Activated CD8-positive, alpha-beta memory T cell treated with anti-CD3 and anti-CD28 coated beads, Interleukin-2, amount 50 U/mL, for 4 hours (primary cell): ENCODE measurements at places on chromosomes 6 and 20.

- peak; percentile 59 for DNase-seq
These were observed 67.4 kb upstream of the XRN2 start for GRCh38 chr20:21235484-21236445.

- peak; percentile 16 for DNase-seq
These were observed 35.4 kb upstream of the PIM1 start for GRCh38 chr6:37134396-37135191.

DNA sequence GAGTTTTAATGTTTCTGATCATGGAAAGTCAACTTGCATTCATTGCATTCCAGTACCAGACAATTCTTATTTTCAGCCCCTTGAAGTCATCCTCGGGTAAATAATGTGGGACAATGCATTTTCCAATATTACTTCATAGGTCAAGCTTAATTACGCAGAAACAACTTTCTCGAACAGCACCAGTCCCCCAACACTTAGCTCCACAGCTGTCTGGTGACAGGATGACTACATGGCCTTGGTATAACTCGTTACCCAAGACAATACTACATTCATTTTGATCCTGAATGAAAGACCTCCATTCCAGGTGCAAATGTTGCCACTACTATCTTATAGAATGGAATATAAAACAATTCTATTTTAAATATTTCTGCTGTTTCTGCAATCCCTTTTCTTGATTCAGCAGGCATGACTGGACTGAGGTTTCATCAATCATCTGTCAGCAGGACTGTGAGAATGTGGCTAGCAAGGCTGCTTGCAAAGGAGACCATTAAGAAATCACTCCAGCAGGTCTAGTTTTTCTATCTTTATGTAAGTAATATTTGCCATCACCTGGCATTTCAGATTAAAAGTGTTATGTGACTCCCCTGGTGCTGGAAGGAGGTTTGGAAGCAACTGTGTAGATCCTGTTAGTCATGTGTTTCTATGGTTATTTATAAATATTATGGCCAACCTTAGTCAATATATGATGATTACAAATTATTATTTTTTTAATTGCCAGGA is 147.9 kb downstream of the HAO1 start:
- no peak for DNase-seq

DNA sequence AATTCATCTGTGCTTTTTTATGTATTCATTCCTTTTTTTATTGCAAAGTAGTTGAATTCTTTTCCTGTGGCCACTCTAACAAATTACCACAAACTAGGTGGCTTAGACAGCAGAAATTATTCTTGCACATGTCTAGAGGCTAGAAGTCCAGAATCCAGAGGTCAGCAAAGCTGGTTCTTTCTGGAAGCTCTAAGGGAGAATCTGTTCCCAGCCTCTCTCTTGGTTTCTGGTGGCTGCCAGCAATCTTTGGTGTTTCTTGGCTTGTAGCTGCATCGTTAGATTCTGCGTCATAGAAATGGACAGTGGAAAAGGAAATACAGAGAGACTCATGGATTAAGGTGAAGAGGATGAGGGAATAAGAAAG is 39.3 kb downstream of the GSTA2 start:
- no peak for DNase-seq

DNA sequence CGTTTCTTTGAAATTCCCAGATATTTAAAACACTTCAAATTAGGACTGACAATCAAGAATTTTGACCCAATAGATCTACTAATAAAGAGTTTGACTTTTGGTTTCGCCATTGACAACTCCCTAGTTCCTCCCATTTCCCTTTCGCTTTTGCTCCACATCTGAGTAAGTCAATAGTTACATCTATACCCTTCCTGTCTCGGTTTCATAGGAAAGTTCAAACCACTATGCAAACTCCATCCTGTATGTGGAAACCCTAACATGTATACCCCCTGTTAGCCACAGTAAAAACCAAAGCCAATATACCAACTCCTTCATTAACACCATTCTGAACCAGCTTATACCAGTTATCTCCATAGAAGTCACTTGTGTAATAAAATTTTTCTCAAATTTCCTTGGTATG is 311.1 kb downstream of the MMUT start:
- DNase-seq: no peak

DNA sequence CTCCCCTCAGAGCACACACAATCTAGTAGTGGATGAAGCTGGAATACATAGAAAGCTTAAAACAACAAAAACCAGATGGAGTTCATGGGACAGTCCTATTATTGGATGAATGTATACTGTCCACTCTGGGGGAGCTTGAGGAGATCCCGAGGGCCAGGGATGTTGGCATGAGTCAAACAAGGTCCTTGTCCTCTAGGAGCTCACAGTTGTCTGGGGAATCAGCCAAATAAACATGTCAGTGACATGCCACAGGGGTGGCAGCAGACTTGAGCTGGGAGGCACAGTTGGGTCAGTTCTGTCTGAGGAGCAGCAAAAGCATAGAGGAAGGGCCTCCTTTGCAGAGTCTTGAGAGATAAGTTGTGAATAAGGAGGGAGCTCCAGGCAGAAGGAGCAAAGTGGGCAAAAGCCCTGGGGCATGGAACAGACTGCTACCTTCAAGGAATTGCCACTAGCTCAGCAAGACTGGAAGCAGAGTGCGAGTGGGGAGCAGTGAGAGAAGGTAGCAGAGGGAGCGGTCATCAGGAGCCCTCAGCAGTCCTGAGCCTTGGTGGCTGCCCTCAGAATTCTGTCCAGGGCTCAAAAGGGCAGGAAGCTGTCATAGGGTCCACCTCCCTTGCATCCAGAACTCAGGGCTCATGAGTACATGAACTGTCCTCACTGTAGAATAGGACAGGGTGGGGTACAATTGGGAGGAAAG is 22.1 kb downstream of the L3MBTL1 start:
- DNase-seq: no peak

- DNase-seq: no peak
These were observed 43.1 kb downstream of the TM9SF4 start for GRCh38 chr20:32152421-32153155.

GRCh38 chr6:125294036-125294435 is 7.7 kb downstream of the HDDC2 start:
- no peak for DNase-seq

GRCh38 chr20:34628026-34628425 is 48.9 kb downstream of the PIGU start:
- DNase-seq: no peak

DNA sequence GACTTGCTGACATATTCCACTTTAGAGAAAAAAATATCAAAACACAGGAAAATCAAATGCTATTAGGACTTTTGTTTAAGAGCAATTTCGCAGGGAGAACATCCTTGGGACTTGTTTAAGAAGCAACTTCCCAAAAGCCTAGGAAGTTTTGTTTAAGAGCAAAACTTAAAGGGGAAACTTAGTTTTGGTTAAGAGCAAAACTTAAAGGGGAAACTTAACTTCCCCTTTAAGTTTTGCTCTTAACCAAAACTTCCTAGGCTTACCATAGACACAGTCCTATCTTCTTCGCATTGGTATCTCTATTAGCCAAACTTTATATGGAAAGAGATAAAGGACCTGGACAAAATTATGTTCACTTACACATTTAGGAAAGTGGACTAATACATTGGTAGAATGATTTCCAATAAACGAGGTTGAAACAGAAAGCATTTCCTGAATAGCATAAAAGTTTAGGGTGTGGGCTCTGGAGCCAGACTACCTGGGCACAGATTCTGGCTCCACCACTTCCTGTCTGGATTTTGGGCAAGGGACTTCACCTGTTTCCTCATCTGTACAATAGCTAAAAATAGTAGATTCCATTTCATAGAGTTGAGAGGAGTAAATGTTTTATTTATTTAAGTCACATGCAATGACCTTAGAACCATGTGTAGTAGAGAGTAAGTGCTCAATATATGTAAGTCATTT is 15.7 kb downstream of the PAQR8 start:
- no peak for DNase-seq

DNA sequence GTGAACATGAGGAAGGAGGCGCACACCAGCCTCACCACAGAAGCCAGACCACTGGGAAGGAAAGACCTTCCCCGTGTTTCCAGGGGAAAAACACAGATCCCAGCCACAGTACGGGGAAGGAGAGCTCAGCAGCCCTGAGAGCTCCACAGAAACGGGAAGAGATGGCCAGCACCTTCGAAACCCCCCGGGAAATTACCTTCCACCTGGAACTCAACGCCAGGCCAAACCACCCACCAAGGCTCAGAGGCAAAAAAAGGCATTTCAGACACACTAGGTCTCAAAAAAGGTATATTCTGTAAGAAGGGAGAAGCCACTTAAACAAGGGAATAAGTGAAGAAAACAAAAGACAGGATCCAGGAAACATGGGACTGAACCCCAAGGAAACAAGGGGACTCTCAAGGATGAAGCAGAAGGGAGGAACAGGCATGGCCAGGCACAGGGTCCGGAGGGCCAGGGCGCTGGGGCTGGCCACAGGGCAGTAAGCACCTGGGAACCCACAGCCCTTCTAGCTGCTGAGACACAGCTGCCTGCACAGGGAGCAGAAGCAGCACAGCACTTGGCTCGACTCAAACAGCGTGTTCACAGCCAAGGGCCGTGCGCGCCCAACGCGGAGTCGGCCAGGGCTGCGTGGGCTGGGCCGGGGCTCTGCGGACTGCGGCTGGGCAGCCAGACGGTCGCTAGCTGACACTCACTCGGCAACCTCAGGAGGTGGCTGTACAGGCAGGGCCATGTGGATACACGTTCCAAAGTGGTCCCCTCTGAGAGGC is 44.6 kb downstream of the TAF4 start:
- no peak for DNase-seq

DNA sequence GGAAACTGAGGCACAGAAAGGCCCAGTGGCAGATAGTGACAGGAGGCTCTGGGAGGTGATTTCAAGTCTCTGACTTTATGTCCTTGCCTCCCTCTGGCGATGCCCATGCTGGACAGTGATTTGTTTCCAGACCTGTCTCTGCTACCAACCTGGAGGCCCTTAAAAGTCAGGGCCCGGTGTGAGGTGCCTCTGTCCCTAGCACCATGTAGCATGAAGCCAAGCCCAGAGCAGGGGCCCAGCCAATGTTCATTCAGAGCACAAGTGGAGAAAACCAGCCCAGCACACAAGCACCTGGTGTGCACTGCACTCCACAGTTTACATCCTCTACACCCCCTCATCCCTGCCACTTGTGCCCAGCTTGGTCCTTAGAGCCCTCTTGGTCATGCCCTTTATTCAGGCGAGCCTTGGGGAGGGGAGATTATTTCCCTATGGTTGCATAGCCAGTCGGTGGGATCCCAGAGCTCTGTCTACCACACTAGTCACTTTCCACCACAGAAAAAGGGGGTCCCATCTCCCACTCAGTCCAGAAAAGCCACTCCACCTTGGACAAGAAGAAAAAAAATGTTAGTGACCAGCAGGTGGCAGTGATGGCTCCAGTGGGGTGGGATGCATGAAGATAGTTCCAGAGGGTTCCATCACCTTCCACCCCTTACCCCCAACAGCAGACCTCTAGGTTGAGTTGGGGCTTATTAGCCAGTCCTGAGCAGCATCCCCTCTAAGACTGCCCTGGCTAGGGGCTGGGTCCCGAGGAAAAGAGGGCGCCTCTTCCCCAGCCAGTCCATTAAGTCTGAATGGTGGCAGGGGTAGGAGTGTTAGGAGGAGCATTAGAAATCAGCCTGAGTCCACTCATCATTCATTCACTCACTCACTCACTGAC is 30.9 kb downstream of the KIAA1755 start:
- DNase-seq: no peak

DNA sequence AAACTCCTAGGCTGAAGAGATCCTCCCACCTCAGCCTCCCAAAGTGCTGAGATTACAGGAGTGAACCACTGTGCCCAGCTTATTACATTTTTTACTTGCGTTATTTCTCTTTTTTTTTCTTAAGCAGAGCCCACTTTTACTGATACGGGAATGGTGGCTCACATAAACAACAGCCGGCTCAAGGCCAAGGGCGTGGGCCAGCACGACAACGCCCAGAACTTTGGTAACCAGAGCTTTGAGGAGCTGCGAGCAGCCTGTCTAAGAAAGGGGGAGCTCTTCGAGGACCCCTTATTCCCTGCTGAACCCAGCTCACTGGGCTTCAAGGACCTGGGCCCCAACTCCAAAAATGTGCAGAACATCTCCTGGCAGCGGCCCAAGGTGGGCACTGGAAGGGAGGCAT is 10.5 kb downstream of the CAPN11 start:
- DNase-seq: no peak

GRCh38 chr6:54100411-54101006 is 10.7 kb upstream of the MLIP start:
- no peak for DNase-seq

- no peak for DNase-seq
These were observed 10.1 kb upstream of the SRC start for GRCh38 chr20:37335642-37336368.

GRCh38 chr6:113539623-113540022 is 317.5 kb upstream of the MARCKS start:
- no peak for DNase-seq

DNA sequence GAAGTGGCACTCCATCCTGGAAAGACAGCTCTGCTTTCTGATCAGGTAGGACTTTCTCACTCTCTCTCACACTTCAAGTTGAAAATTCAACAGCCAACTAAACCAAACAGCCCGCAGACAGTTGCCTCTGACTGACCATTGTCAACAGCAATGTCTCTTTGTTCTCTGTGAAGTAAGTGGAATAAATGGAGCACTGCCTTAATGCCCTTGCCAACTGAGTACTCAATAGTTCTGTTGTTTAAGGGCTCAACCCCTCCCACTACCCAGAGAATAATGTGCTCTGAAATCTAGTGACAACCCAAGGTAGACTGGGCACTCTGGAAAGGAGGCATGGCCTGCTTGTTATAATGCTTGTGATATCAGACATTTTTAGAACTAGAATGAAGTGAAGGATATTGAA is 16.8 kb upstream of the BCLAF1 start:
- DNase-seq: no peak

GRCh38 chr6:33744895-33745546 is 1.7 kb downstream of the IP6K3 start:
- DNase-seq: no peak

GRCh38 chr6:33987531-33988021 is 158.3 kb downstream of the GRM4 start:
- DNase-seq: no peak

DNA sequence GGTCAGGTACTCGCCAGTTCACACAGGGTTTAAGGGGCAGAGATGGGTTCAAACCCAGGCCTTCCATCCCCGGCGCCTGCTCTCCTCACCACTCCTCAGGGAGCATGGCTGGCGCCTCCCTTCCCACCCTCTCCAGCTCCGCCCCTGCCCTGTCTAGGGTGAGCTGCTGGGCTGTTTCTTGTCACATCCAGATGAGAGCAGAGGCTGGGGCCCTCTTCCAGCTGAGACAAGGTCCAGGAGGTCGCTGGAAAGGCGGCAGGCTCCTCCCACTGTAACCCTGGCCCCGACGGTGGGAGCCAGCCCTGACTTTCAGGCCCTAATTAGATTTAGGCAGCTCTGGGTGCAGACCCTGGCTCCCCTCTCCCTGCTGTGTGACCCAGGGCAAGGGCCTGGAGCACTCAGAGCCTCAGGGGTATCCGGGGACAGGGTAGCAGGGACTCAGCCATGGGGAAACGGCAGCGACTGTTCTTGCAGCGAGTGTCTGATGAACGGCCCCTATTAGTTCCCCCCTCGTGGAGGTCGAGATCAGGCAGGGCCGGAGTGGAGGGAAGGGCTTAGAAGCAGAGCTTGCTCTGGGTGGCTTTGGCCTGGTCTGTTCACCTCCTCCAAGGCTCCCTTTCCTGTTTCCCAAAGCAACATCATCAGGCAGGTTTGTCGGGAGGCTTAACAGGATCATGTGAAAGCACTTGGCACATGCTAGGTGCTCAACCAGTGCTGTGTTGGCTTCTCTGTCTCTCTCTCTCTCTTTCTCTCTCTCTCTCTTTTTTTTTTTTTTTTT is 33.4 kb downstream of the SNAI1 start:
- DNase-seq: no peak

GRCh38 chr6:53679446-53679933 is 13.9 kb upstream of the KLHL31 start:
- no peak for DNase-seq

GRCh38 chr6:40582892-40583291 is 4.3 kb downstream of the LRFN2 start:
- no peak for DNase-seq

- no peak for DNase-seq
These were observed 187.3 kb downstream of the SAMD5 start for GRCh38 chr6:147695819-147696218.
